ENCODE measurements at places on chromosomes 16 and 17.

GRCh38 chr16:68664297-68664696 lies 19.2 kb downstream of the CDH3 start:
- DNase-seq = no peak

GRCh38 chr17:33847900-33848299 lies 407.2 kb upstream of the CCL2 start:
- no peak for DNase-seq

DNA sequence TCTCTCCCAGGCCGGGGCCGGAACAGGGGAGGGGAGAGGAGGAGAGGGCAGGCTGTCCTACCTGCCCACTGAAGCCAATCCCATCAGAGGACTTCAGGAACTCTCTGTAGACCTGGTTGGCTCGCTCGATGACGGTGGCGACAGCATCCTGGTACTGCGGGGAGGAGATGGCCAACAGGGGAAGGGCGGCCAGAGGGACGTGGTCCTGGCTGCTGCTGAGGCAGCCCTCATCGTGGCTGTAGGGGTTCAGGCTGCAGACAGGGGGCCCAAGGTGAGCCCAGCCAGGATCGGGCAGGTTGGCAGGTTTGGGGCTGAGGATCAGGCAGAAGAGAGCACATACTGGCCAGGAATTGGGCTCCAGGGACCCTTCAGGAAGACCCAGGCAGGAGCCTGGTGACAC lies 34.2 kb downstream of the PIMREG start:
- no peak for DNase-seq

DNA sequence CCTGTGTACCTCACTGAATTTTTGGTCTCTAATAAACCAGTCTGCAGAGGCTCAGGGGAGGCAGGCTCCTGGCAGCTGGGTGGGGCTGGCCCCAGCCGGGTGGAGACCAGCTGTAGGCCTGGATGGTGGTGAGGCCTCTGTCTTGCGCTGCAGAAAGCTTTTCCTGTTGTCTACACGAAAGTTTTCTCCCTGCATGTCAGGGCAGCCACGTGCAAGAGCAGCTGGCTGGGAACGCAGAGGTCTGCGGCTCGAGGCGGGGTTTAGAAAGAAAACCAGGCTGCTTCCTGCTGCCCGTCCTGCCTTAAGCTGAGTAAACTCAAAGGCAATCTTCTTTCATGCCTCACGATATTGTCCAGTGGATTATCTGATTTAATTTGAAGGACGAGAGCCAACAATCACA lies 2.4 kb downstream of the SERPINF1 start:
- peak; percentile 42 for DNase-seq

DNA sequence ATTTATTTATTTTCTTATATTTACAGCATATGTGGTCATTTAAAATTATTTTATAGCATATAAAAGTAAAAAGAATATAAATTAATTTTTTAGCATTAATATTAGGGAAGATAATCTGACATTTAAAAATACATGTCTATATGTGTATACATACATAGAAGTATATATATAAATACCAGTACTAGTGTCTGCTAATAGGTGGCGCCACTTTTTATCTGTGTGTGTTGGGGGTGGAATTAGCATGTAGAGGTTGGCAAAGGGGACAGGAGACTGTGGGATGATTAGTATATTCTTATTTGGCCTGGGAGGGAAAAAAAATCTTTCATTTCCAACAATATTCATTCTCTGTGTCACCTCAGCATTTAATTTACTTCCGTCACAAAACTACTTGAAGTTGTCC lies 359.1 kb downstream of the WWOX start:
- no peak for DNase-seq

- no peak for DNase-seq
Observed at GRCh38 chr16:83302853-83303252, 504.9 kb upstream of the HSBP1 start.

DNA sequence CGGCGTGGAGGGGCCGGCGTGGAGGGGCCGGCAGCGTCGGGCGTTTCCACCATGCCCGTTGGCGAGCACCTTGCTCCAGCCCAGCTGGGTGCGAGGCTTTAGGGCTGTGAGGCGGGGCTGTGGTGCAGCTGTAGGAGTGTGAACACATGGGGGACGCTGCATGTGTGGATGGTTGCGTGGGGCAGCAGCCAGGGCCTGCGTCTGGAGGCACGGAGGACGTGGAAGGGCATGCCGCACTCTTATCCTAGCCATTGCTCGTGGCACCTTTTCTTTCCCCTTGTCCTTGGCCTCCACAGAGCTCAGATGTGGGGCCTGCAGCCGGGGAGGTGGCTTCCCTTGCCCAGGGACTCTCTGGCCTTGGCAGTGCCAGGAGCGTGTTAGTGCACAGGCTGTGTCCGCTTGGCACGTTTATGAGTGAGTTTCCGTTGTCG lies 47.8 kb downstream of the PDPK1 start:
- DNase-seq = no peak

DNA sequence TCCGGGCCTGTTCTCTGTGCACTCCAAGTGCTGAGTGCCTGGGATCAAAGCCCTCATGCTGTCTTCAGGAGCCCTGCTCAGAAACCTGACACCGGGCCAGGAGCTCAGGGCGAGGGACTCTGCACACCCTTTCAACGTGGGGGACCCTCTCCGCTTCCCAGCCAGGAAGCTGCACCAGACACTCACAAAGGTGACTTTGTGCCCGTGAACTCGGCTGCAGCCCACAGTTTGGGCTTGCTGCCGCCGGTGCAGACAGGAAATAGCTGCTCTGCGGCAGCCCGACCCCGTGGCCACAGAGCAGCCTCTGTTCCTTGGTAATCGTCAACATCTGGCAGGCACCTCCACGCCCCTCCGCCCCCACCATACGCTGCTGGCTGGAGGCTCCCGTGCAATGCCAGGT lies 93.4 kb upstream of the METRNL start:
- peak; percentile 47 for DNase-seq

DNA sequence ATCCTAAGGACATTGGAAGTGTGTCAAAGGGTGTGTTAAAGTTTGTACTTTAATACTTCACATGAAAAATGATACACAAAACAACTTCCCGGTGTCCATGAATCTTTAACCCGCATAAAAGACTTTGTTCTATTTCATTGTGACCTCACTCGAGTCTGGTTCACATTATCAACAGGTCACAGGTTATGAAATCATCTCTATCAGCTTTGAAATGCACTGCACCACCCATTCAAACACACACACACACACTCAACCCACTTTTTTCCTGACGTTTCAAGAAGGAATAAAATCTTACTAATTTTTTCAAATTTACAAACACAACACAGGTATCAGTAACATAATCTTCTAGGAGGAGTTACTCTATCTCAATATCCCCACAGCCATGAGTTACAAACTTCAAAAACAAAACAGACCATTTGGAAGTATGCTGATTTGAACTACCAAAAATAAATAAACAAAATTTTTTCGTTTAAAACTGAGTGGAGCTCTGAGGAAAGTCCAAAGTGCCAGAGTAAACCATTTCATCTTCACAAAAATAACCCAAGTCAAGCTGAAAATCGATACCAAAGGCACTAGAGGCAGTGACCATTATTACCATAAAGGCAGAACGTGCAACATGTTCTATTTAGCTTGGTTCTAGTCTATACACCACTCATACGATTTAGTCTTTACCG lies 2.7 kb downstream of the ACOX1 start:
- DNase-seq = no peak

DNA sequence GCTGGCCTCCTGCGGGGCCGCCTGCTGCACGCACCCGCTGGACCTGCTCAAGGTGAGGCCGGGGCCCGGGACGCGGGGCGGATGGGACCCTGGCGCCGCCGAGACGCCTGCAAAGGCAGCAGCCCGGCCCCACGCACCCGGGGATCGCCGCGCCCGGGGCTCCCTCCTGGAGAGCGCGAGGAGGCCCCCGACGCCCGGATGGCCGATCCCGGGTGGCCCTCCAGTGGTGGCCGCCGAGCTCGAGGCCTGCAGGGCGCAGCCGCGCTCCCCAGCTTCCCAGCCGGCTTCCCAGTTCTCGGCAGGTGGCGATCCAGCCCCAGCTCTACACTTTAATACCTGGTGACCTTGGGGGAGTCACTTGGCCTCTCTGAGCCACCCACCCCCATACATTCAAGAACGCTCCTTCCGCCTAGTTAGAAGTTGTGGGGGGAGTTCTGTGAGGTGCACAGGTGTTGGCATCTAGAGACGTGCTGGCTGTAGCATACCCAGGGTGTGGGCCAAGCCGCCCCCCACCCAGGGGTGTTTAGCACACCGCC lies 452 bp downstream of the SLC25A10 start:
- DNase-seq = no peak

DNA sequence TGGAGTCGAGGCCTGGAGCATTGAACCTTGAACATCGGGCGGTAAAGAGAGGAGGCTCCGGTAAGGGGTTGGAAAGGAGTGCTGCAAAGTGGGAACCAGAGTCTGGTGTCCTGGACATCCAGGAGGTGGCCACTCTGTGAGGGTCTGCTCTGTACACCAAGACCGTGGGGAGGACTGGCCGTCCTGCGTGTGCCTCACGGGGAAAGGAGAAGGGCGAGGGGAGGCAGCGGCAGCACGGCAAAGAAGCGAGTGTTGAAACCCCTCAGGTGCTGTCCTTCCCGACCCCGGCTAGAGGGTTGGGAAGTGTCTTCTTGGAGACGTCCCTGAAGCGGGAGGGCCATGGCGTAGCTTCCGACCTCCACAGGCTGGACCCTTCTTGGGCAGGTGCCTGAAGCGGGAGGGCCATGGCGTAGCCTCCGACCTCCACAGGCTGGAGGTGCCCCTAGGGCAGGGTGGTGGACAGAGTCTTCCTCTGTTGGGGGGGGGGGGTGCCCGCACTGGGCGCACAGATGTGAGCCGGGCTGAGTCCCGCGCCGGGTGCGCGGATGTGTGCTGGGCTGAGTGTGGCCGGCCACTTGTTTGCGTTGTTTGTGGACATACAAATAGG lies 42.0 kb downstream of the FOXK2 start:
- DNase-seq = no peak

DNA sequence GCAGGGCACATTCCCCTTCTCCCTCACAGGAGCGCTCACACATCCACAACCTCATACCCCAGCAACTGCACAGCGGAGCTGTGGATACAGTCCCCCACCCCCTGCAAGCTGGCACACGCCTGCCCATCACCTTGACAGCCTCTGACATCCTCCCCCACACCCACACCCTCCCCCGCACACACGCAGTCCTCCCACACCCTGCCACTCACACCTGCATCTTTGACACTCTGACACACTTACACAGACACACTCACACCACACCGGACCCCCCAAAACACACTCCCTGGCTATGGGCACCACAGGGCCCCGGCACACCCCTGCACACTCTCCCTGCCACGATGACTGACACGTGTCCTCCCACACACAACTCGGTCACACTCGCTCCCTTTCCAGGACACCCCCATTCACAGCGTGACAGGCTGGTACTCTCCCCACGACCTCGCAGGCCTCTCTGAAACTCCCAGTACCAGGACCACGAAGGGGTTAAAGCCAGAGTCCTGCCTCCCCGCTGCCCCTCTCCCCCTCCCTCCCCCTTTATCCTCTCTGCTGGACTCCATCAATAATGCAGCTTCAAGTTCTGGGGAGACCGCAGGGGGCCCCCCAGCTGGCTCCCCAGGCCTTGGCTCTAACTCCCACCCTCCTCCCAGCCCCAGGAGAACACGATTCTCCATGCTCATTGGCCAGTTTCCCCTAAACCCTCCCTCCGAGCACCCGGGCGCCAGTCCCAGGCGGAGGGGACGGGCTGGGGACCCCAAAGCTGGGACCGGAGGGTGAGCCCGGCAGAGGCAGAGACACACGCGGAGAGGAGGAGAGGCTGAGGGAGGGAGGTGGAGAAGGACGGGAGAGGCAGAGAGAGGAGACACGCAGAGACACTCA lies at the start of gene PPP1R1B:
Gene PPP1R1B, plus strand, starts transcription at position 782 of the 876 bp plus-strand sequence. CDS start 441 bp downstream, outside the sequence.
- DNase-seq = no peak

DNA sequence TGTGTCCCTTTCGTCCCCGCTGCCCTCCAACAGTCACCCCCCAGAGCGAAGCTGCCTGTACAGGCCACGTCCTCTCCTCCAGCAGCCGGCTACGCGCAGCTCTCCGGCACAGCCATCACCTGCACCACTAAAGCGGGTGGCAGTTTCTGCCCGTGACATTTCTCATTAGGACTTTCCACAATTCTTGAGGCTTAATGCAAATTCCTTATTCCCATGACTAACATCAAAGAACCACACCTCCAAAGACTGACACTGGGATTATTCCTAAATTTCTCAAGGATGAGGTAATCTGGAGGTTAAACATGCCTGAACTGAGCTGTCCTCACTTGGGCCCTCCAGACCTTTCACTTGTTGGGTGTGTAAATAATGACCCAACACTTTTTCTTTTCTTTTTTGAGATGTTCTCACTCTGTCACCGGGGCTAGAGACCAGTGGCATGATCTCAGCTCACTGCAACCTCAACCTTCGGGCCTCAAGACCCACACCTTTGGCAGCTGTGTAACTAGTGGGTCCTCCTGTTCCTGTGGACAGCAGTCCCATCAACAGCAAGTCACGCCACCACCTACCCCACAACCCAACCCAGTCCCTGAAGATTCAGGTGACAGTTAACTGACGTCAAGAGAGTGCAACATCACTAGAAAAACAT lies 11.7 kb downstream of the ANKRD11 start:
- no peak for DNase-seq

DNA sequence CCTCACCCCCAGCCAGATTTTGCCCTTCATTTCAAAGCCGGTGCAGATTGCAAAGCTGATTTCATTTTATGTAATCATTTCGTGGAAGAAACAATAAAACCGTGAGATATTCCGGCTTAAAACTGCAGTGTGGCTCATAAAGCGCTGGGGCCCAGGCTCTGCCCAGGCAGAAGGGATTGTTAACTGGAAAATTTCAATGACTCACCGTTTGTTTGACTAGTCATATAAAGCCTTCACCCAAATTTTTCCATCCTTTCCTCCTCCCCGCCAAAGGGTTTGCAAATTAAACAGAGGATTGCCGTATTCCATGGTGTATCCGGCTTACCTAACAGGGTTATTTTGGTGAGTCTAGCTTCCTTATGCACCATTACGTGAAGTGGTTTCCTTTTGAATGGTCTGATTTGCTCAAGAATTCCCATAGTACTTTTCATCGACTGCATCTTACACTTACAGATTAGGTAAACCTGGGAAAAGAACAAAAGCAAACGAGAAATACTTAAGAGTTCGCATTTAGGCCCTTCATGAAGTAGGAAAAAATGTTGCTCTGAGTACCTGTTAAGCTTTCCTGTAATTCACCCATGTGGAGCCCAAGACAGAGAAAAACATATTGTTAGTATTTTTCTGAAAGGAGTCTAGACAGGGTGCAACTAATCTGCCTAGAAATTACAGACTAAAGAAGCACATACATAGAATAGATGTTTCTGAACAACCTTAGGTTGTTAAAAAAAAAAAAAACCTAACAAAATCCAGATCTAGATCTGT lies 949 bp upstream of the GSPT1 start:
- no peak for DNase-seq

GRCh38 chr16:30473231-30474073 lies 910 bp downstream of the ITGAL start:
- DNase-seq = no peak

DNA sequence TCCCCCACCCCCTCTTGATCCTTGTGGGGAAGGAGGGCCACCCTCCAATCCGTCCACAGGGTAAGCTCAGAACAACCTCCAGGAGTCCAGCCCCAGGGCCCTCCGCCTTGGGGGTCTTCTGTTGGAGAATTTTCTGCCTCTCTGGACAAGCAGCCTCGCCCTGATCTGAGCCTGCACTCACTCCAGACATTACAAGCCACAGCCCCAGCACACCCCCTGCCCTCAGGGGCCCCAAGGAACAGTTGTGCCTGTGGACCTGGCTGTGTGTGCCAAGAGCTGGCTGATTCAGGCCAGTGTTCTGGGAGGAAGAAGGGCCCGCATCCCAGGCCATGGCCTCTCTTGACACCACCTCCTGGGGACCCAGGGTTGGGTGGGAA lies 477 bp upstream of the ARHGAP27 start:
- DNase-seq = no peak
